GM13977 (cell line): ENCODE measurements at places on chromosomes 11 and 22.

- DNase-seq: no peak
These were observed 71.0 kb downstream of the CSTPP1 start for GRCh38 chr11:47007579-47007978.

DNA sequence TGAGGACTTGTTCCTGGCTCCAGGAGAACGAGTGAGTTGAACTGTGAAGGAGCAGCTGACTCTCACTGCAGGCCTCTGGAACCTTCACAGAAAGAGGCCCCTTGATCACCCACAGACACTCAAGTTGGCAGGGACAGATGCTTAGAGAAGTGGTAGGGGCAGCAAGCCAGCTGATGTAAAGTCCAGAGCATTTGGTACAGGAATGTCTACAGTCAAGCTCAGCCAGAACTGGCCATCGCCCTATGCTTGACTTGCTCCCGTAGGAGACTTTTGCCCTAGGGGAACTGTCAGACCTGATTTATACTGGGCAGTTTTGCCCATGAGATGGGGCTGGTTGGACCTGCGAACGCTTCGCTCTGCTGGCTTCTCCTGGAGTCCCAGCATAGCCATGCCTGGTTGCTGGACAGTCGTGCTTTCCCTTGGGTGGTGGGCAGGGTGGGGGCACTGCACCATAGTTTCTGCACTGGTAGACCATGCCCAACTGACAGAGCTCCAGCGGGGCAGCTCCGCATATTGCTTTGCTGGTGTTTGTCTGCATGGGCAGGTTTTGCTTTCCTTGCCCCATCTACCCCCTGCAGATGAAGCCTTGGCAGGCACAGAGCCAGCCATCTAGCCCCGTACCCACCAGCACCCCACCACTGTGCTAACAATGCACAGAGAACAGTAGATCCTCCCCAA lies 977.7 kb downstream of the JRKL start:
- no peak for DNase-seq

DNA sequence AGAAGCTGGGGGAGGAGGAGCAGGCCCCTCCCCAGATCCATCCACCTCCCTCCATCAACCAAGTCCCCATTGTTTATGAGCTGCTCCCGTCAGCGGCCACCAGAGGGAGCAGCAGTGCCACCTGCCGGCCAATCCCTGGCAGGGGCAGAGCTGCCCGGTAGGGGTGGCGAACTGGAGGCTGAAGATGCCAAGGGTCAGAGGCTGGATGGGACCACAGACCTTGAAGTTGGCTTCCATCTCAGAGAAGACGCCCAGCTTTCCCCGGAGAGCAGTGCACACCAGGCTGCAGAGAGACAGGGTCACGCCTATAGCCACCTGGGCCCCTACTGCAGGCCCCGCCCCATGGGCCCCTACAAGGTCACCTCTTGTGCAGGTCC lies 3.6 kb downstream of the FIBP start:
- DNase-seq: peak; percentile 87

DNA sequence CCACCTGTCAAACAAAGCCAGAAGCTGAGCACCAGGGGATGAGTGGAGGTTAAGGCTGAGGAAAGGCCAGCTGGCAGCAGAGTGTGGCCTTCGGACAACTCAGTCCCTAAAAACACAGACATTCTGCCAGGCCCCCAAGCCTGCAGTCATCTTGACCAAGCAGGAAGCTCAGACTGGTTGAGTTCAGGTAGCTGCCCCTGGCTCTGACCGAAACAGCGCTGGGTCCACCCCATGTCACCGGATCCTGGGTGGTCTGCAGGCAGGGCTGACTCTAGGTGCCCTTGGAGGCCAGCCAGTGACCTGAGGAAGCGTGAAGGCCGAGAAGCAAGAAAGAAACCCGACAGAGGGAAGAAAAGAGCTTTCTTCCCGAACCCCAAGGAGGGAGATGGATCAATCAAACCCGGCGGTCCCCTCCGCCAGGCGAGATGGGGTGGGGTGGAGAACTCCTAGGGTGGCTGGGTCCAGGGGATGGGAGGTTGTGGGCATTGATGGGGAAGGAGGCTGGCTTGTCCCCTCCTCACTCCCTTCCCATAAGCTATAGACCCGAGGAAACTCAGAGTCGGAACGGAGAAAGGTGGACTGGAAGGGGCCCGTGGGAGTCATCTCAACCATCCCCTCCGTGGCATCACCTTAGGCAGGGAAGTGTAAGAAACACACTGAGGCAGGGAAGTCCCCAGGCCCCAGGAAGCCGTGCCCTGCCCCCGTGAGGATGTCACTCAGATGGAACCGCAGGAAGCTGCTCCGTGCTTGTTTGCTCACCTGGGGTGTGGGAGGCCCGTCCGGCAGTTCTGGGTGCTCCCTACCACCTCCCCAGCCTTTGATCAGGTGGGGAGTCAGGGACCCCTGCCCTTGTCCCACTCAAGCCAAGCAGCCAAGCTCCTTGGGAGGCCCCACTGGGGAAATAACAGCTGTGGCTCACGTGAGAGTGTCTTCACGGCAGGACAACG lies 11.7 kb downstream of the CXCR5 start:
- peak; percentile 76 for DNase-seq
